ENCODE measurements at places on chromosomes 11 and 22. TPM values are rescaled to one million over a fixed set of nuclear protein-coding genes. Genes with fewer than 3 reads are reported as not detected.

MAJIN gene
- not detected for total RNA-seq

SCARF2 gene
- total RNA-seq = 21.0 TPM

RIBC2 gene
- 0.12 TPM for total RNA-seq

MCHR1 gene
- total RNA-seq = 6.1 TPM

AQP11 gene
- 0.45 TPM for total RNA-seq

CHRM1 gene
- total RNA-seq = not detected

FAM180B gene
- 0.94 TPM for total RNA-seq

TYR gene
- total RNA-seq = not detected

CAT gene
- 87.3 TPM for total RNA-seq

GRAMD4 gene
- 28.1 TPM for total RNA-seq

GSTT2 gene
- total RNA-seq = 0.23 TPM

TSSK2 gene
- under 0.01 TPM for total RNA-seq

SLC29A2 gene
- 0.08 TPM for total RNA-seq

UPK3A gene
- not detected for total RNA-seq

BTG4 gene
- total RNA-seq = not detected

NAALAD2 gene
- total RNA-seq = 0.35 TPM

SYCE3 gene
- not detected for total RNA-seq

ZC3H12C gene
- total RNA-seq = 11.3 TPM

RBX1 gene
- 75.8 TPM for total RNA-seq

NCAPH2 gene
- 24.6 TPM for total RNA-seq

GSTT2B gene
- total RNA-seq = 9.5 TPM

RASD2 gene
- not detected for total RNA-seq

BTBD18 gene
- not detected for total RNA-seq

TRIM48 gene
- not detected for total RNA-seq

DLG2 gene
- total RNA-seq = 0.45 TPM

PRG3 gene
- not detected for total RNA-seq

BEST1 gene
- total RNA-seq = 0.60 TPM

DDTL gene
- total RNA-seq = 11.0 TPM

CNIH2 gene
- not detected for total RNA-seq

OR6T1 gene
- total RNA-seq = not detected

EMID1 gene
- total RNA-seq = 0.08 TPM
